ENCODE measurements at places on chromosomes 7 and 10. TPM values are rescaled to one million over a fixed set of nuclear protein-coding genes. Genes with fewer than 3 reads are reported as not detected.

DNA sequence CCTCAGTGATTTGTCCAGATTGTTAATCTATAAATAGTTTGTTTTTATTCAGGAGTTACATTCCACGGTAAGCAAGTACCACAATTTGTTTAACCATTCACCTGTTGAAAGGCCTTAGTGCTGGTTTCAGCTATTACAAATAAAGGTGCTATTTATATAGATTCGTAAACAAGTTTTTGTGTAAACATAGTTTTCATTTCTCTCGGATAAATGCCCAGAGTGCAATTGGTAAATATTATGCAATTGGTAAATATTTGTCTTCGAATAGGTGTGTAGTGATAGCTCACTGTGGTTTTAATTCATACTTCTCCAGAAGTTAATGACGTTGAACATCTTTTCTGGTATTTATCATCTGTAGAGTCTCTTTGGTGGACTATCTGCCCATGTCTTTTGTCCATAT, 76.4 kb upstream of the RSU1 start:
- no peak for DNase-seq

DNA sequence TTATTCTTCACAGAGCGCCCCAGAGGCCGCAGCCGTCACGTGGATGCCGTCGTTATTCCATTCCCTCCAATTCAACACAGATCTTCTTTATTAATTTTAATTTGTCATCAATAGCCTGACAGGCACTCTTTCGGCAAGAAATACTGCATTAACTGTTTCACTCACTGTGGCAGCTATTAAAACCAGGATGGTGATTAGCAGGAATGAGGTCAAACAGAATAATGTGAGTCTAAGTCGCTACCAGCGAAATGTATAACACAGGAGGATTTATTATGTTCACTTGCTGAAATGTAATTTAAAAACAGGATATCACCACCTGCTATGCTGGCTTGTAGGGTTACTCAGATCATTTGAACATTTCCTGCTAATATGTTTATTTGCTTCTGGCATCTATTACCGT, 74.2 kb upstream of the MGMT start:
- no peak for DNase-seq

GRCh38 chr7:132965951-132966350, 115.9 kb downstream of the CHCHD3 start:
- no peak for DNase-seq

GRCh38 chr7:66769833-66770512, 29.4 kb downstream of the RABGEF1 start:
- peak; percentile 34 for DNase-seq

GRCh38 chr7:75756991-75757676, 14.9 kb downstream of the CCL26 start:
- no peak for DNase-seq

- DNase-seq, result no peak
These were observed 60.2 kb upstream of the CAMK2B start for GRCh38 chr7:44385434-44386138.

GRCh38 chr7:155590215-155591018, 44.1 kb upstream of the CNPY1 start:
- peak; percentile 33 for DNase-seq

DNA sequence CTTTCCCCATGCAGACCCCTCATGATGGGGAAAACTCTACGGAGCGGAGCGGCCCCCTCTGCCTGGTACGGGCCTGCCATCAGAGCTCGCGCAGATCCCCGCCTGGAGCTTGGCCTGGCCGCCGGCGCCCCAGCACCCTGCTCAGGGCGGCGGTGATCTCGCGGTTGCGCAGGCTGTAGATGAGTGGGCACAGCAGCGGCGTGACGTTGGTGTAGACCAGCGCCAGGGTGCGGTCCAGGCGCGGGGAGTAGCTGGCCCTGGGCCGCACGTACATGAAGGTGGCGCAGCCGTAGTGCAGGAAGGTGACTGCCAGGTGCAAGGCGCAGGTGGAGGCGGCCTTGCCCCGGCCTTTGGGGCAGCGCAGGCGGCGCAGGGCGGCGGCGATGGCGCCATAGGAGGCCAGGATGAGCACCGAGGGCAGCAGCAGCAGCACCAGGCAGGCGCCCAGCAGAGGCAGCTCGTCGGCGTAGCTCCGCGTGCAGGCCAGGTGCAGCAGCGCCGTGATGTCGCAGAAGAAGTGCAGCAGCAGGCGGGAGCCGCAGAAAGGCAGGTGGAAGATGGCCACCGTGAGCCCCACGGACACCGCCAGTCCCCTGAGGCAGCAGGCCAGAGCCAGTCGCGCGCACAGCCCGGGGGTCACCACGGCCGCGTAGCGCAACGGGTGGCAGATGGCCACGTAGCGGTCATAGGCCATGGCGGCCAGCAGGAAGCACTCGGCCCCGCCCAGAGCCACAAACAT, 33.4 kb downstream of the TAS2R41 start:
- DNase-seq, result no peak

The NUP205 gene
- 37.2 TPM for total RNA-seq

The DOCK1 gene
- 43.5 TPM for total RNA-seq

The TNPO3 gene
- total RNA-seq, result 31.4 TPM

The KIF11 gene
- 12.3 TPM for total RNA-seq
